ENCODE measurements at places on chromosomes 5 and 9.

- DNase-seq: no peak
Observed at GRCh38 chr9:128203707-128204551, 750 bp downstream of the DNM1 start.

DNA sequence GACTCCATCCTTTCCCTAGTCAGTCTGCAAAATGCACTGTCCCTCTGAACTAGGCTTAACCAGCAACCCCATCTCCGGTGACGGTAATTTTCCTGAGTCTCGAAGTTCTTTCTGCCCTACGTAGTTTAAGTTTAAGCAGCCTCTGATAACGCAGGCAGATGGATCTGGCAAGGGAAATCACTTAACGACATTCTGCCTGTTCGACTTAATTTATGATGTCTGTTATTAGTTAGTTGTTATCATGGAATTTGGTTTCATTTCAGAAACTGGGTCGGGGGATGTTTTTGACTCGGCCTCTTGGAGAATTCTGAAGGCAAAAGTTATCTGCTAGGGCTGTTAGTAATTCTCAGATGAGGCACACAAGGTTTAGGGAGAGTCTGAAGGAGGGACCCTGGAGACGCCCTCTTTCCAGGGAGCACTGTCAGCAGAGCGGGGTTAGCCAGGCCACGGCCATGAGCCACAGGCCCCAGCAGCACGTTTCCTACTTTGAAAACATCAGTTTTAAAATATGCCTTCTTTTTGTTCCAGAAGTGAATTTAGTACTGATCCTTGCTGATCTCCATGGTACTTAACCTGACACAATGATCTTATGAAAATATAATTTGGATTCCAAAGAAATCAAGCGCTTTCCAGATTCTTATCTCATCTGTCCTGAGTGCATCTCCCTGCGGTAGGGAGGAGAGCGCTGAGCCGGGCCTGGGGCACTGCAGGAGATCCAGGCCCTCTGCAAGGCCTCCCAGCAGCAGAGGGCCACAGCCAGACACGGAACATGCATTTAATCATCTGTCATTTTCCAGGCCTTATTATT lies 171.0 kb upstream of the OTULINL start:
- DNase-seq: no peak

- DNase-seq: no peak
Observed at GRCh38 chr9:132078699-132079356, 839 bp downstream of the MED27 start.

- DNase-seq: no peak
Observed at GRCh38 chr5:103293719-103294118, 35.2 kb downstream of the MACIR start.

- DNase-seq: no peak
Observed at GRCh38 chr5:102866237-102866600, 111.1 kb downstream of the PAM start.
